ENCODE measurements at places on chromosomes 5 and 9. TPM values are rescaled to one million over a fixed set of nuclear protein-coding genes. Genes with fewer than 3 reads are reported as not detected.

AQP3 gene
- total RNA-seq = 2.3 TPM

C7 gene
- total RNA-seq = 1.4 TPM

TEK gene
- 2.3 TPM for total RNA-seq

ARAP3 gene
- total RNA-seq = 11.5 TPM

TMEM215 gene
- not detected for total RNA-seq

IFNA8 gene
- not detected for total RNA-seq

RIGI gene
- 8.2 TPM for total RNA-seq

SLC34A3 gene
- not detected for total RNA-seq

GABRA6 gene
- total RNA-seq = not detected

WDR38 gene
- total RNA-seq = not detected

TMEM232 gene
- 1.2 TPM for total RNA-seq

LNPEP gene
- total RNA-seq = 12.6 TPM

PLPPR1 gene
- not detected for total RNA-seq

BTNL8 gene
- total RNA-seq = not detected

TIMD4 gene
- not detected for total RNA-seq

KIF4B gene
- total RNA-seq = under 0.01 TPM

FLT4 gene
- not detected for total RNA-seq

FOXD4L3 gene
- total RNA-seq = not detected

PCDHGA3 gene
- total RNA-seq = not detected

ENTR1 gene
- total RNA-seq = 52.8 TPM

CFAP157 gene
- total RNA-seq = not detected

SPATA31D4 gene
- total RNA-seq = not detected

IL5 gene
- total RNA-seq = not detected

PCDHB14 gene
- under 0.01 TPM for total RNA-seq

CCNI2 gene
- not detected for total RNA-seq

MSX2 gene
- total RNA-seq = not detected

IARS1 gene
- 234 TPM for total RNA-seq

RABL6 gene
- 94.1 TPM for total RNA-seq

PCDHGA6 gene
- total RNA-seq = 1.4 TPM

GARNL3 gene
- total RNA-seq = not detected

PFN3 gene
- total RNA-seq = not detected

AFAP1L1 gene
- 5.1 TPM for total RNA-seq

OCLN gene
- total RNA-seq = 1.2 TPM

PCDHB2 gene
- 0.29 TPM for total RNA-seq

FGF1 gene
- total RNA-seq = 1.8 TPM

GCNT1 gene
- 64.5 TPM for total RNA-seq

TESK1 gene
- 14.4 TPM for total RNA-seq

NR5A1 gene
- total RNA-seq = not detected

STOM gene
- 97.4 TPM for total RNA-seq

FOXI1 gene
- not detected for total RNA-seq

SAXO1 gene
- not detected for total RNA-seq

SPINK4 gene
- not detected for total RNA-seq

RNF183 gene
- not detected for total RNA-seq

RAB3C gene
- total RNA-seq = not detected

PRSS3 gene
- total RNA-seq = 50.3 TPM

NEUROG1 gene
- not detected for total RNA-seq

PCDHGB6 gene
- 0.89 TPM for total RNA-seq

KIAA1191 gene
- 104 TPM for total RNA-seq

SLC24A2 gene
- total RNA-seq = not detected

PRLR gene
- 11.5 TPM for total RNA-seq

EQTN gene
- total RNA-seq = not detected

CDC20B gene
- not detected for total RNA-seq

RNF180 gene
- total RNA-seq = under 0.01 TPM

ELAVL2 gene
- total RNA-seq = not detected

ANKRD31 gene
- total RNA-seq = not detected

KCNMB1 gene
- not detected for total RNA-seq

TRIM36 gene
- 1.2 TPM for total RNA-seq

FOXD1 gene
- 0.53 TPM for total RNA-seq

TPPP gene
- under 0.01 TPM for total RNA-seq

All from myometrial cell (primary cell).